ENCODE measurements at places on chromosomes 3 and 15.

GRCh38 chr3:123341871-123342630 lies 106.8 kb downstream of the ADCY5 start:
- no peak for DNase-seq

GRCh38 chr3:172259726-172260248 lies 188.5 kb downstream of the GHSR start:
- no peak for DNase-seq

- no peak for DNase-seq
These were observed 50.0 kb upstream of the GPR149 start for GRCh38 chr3:154480033-154480432.

GRCh38 chr3:116896116-116896515 lies 186.5 kb downstream of the TUSC7 start:
- no peak for DNase-seq

- DNase-seq, result no peak
These were observed 77.5 kb downstream of the TBC1D5 start for GRCh38 chr3:17664923-17665322.

DNA sequence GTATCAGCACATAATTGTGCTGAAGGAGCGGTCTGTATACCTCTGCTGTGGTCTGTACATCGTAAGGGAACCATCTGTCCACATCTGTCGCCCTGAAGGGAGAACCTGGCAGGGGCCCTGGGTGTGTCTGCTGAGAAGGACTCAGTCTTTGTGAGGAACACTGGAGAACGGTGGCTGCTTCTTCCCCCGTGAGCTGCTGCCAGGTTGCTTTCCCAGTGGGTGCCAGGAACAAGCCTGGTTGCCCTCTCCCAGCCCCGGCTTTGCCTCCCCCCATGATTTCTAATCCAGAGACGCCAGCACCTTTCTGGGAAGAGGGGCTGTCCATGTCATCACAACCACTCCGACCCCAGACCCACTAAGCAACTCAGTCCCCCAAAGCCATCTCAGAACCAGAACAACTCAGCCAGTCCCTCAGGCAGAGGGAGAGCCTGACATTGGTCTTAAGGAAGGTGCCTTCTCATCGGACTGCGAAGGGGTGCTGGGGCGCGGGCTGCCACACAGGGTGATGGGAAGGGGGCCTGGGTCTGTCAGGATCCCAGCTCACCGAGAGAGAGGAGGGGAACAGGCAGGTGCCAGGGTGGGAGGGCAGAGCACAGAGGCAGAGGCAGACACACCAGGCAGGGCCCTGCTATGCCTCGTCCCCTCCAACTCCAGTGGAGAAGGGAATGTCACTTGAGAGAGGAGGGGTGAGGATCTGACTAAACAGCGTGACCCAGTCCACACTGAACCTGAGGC lies 8.5 kb downstream of the TNK2 start:
- no peak for DNase-seq

GRCh38 chr3:41369838-41370237 lies 170.5 kb downstream of the CTNNB1 start:
- no peak for DNase-seq

DNA sequence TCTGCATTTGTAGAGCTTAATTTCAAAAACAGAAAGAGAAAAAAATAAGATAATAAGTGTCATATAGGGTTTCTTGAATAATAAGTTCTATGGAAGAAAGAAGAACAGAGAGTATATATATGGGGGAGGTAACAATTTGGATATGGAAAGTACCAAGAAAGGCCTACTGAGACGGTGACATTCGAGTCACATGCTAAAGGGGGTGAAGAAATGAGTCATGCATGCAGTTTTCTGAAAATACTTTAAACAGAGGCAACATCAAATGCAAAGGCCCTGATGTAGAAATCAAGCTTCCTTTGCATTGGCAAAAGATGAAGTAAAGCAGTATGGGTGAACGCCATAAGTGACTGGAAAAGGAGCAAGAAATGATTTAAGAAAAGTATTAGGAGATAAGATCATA lies 371.6 kb upstream of the ZNF385D start:
- DNase-seq, result no peak
